ENCODE measurements at places on chromosomes 1 and 21.

GRCh38 chr1:51299981-51300670, 30.2 kb downstream of the TTC39A start:
- DNase-seq = no peak

- no peak for DNase-seq
These were observed 66.1 kb downstream of the FASLG start for GRCh38 chr1:172724765-172725613.

GRCh38 chr21:33185852-33186251, 43.9 kb upstream of the IFNAR2 start:
- no peak for DNase-seq

DNA sequence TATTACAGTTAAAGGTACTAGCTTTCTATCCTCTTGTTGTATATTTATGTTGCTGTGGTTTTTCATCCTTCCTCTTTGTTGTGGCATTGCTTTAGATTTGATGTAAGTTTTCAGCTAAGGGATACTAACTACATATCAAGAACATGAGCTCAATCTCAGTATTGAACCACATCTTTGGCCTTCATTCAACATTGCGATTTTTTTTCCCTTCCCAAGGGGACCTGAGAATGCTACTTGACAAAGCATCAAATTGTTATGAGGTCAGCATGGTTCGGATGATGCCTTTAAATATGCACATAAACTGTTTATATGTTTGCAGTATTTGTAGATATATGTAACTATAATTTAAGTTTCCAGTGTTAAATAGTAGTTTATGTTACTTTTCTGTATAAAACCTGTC, 31.7 kb upstream of the GPR88 start:
- no peak for DNase-seq

DNA sequence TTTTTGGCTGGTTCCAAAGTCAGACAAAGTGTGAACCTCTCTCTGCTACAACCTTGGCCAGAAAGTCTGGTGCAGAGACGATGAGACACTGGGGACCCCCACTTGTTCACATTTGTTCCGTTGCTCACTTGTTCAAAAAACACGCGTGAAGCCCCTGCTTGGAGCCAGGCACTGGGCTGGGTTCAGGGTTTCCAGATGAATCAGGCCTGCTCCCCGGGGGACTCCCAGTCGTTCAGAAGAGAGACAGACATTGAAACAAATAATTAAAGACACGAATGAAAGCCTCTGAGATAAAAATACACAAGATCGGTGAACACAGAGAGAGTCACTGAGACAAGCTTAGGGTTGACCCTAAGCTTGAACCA, 101.5 kb upstream of the RUNX3 start:
- DNase-seq = no peak

DNA sequence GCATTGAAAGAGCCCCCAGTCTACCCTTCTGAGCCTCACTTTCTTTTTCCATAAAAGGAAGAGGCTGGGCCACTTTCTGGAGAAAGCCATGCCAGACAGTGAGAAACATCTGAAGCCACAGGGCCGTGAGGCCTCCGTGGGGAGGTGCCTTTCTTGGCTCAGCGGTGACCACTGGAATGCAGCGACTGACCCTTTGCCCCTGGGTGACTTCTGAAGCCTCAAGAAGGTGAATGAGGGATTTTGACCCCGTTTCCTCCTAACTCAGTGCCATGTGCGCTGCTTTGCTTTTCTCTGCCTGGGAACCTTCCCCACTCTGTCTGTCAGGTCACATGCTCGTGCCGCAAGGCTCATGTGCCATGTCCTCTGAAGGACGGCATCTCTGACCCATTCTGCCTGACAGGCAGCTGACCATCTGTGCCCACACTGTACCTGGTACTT, 44.7 kb upstream of the A3GALT2 start:
- DNase-seq = no peak

DNA sequence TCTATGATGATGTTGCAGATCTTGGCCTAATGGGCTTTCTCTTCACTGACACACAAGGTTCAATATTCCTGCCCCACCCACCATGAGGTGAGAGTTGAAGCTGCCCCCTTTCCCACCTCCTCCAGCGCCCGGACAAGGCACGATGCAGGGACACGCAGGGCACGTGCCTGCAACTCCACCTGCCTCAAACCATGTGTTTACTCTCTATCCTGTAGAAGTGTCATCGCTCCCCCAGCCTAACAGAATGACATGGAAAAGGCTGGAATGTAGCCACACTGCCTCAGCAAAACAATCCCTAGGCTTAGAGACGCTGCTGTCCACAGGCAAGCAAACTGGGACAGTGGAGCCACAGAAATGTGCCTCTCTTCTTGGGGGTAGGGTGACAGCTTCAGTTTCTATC, 92.9 kb upstream of the SOD1 start:
- DNase-seq = no peak

GRCh38 chr1:33501309-33501708, 28.9 kb downstream of the ZSCAN20 start:
- DNase-seq = no peak

- no peak for DNase-seq
These were observed 502 bp downstream of the EDN2 start for GRCh38 chr1:41483960-41484401.

GRCh38 chr1:31923901-31924535, 14.2 kb downstream of the PTP4A2 start:
- DNase-seq = no peak

DNA sequence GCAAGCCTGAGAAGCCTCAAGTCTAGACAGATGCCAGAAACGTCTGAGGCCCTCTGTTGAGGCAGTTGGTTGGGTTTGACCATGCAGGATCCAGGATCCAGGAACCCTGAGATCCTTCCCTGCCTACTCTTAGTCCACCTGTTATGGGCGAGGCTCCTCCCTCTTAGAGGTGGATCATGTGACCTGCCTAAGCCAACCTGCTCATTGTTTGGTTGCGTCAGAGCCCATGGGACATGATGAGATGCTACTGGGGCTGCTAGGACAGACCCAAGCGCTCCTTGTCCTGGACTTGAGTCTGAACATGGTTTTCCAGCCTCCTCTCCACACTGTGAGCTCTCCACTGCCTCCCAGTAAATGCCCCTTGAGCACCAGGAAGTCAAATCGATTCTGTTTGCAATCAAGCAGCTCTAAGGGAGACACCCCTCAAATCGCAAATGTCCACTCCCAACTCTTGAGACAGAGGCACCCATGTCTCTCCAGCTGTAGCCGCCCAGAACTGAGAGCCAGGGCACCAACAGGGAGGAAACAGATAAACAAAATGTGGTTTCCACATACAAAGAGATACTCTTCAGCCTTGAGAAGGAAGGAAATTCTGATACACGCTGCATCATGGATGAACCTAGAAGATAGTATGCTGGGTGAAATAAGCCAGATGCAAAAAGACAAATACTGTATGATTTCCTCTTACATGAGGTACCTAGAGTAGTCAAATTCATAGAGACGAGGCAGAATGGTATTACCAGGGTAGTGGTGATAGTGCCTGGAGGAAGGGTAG, 31.7 kb upstream of the WNT4 start:
- DNase-seq = no peak

DNA sequence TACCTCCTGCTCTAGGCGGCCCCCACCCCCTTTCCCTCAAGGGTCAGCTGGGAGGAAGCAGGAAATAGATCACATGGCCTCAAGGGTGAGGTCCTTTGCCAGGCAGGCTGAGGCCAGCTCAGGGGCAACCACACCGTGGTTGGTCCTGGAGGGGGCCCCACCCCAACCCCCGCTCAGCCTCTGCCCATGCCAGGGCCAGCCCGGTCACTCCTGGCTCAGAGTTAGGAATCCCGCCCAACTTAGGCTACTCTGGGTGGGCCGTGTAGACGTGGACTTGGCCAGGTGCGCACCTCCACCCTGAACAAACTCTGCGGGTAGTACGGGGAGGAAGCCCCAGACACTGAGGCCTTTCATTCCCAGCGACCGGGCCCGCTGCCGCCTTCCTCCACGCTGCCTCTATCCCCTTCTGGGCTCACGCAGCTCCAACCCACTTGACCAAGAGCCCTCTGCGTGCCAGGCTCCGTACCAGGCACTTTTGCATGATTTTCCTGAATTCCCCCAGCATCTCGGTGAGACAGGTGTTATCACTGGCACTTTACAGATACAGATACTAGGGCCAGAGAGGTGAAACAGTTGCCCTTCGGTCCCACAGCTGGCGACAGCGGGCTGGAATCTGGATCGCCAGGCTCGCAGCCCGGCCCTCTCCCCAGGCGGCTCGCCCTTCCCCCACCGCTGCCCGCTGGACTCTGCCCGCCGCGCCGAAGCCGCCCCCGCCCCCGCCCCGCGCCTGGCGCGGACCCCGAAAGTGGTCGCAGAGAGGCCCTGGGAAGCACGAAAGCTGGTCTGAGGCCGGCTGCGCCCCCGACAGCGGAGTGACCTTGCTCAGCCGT, 769 bp downstream of the GALE start:
- DNase-seq = no peak

GRCh38 chr1:233143241-233143640, 152.3 kb downstream of the PCNX2 start:
- no peak for DNase-seq

DNA sequence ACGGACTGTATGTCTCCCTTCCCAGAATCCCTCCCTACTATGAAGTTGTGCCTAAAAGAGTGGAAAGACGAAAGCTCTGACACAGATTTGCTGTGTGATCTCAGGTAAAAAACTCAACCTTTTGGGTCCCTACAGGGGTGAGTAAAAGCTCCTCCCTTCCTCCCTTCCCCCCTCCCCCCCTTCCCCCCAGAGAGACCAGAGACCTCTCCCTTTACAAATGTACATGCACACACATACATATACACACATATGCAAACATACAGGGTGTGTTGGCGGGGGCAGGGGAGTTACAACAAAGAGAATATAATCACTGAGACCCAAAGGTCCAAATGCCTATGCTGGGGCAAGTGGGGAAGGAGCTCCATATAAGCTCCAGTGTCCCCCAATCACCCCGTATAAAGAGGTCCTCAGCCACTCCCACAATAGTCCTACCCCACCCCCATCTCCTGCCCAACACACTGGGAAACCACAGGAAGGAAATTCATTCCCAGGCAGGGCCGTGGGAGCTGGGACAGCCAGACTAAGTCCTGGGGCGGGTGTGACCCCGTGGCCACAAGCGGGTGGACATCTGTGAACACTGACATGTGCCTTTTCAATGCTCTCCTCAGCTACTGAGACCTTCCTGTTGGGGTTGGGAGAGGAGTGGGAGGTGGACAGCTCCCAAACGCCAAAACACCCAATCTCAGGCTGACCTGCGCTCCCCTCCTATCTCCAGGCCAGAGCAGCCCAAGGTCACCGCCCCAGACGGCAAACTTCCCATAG, 2.0 kb downstream of the MEF2D start:
- DNase-seq = no peak

- DNase-seq = no peak
These were observed 24.1 kb upstream of the A3GALT2 start for GRCh38 chr1:33344896-33345560.

DNA sequence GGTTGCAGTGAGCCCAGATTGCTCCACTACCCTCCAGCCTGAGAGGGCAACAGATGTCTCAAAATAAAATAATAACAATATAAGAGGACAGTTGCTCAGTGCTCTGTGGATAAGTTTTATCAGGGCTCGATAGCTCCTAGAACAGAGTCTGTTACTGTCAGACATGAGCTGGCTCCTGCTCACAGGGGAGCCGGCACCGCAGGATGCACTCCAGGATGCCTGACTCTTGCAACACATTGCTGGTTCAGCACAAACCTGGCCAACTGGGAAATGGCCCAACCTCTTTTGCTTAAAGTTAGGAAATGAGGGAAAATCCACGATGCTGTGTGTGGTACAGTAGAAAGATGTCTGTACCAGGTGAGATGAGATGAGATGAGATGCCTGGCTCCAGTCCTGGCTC, 5.8 kb upstream of the CTSE start:
- no peak for DNase-seq

DNA sequence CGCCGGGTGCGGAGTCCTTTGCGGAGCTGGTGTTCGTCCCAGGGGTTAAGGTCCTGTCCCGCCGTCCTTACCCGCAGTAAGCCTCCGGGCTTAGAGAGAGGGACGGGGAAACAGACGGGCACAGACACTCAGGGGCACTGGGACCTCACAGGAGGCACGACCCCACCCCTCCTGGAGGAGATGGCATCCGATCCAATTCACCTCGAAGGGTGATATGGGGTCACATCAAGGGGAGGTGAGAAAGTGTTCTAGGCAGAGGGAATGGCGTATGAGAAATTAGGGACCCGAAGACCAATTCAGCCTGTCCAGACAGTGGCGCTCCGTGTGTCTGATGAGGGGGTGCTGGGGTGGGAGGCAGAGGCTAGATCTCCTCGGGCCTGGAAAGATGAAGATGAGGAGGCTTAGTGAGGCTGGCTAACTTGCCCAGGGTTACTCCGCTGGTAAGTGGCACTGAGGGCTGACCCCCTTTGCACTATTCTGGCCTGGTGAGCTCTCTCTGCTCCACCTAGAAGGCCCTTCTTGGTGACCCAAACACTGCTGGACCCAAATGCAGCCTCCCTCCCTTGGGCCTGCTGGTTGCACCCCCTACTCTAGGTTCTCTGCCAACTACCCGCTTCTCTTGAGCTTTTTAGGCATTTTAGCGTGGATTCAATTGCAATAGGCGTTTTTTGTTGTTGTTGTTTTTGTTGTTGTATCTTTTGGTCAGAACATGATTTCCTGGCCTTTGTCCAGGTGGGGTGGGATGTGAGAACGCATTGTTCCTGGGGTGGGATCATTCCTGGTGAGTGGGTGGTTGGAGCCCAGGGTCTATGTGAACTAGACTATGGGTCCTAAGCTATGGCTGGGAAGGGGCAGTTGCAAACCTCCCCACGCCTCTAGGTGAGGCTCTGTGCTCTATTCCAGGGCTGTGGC, 12.3 kb downstream of the BTBD19 start:
- DNase-seq = no peak

GRCh38 chr1:14304381-14304865, 294.1 kb upstream of the KAZN start:
- DNase-seq = no peak

- DNase-seq = no peak
These were observed 30.7 kb downstream of the ADAM30 start for GRCh38 chr1:119865627-119866026.

- DNase-seq = peak; percentile 45
These were observed 442.9 kb upstream of the NEGR1 start for GRCh38 chr1:72724951-72725861.

GRCh38 chr1:151693057-151693651, 23.4 kb downstream of the CELF3 start:
- no peak for DNase-seq

DNA sequence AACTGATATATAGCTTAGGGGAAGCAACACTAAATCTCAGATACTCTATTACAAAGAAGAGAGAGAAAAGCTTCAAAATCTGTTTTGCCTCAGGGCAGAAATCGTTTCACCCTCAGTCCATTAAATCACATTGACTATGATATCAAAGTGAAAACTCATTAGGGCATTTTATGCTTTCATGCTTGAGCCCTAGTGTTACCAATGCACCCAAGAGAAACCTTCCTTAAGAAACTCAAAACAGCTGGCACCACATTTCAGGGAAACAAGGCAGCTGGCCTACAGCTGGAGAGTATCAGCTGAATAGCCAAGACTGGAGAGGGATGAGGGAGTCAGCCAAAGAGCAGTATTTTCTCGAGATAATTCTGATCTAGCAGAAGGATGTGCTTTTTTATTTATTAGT, 14.9 kb downstream of the COLGALT2 start:
- DNase-seq = no peak

- no peak for DNase-seq
These were observed 642 bp upstream of the SLC16A1 start for GRCh38 chr1:112956544-112957132.

- DNase-seq = no peak
These were observed 561.1 kb downstream of the NPHP4 start for GRCh38 chr1:5430911-5431697.

- DNase-seq = no peak
These were observed 813 bp upstream of the DEDD start for GRCh38 chr1:161133220-161133740.

- no peak for DNase-seq
These were observed 22.0 kb upstream of the BLACAT1 start for GRCh38 chr1:205477759-205478247.

- no peak for DNase-seq
These were observed 295.6 kb downstream of the PTPRC start for GRCh38 chr1:198934426-198934825.

Data from iPS DF 19.7 (cell line).